Anterior cingulate cortex (tissue), 58 donors: ENCODE measurements at places on chromosomes 2 and 18.

GRCh38 chr18:50312296-50313030, 25.0 kb upstream of the CXXC1 start:
- DNase-seq: no peak

GRCh38 chr2:9115229-9115628, 91.4 kb upstream of the ASAP2 start:
- DNase-seq: no peak

DNA sequence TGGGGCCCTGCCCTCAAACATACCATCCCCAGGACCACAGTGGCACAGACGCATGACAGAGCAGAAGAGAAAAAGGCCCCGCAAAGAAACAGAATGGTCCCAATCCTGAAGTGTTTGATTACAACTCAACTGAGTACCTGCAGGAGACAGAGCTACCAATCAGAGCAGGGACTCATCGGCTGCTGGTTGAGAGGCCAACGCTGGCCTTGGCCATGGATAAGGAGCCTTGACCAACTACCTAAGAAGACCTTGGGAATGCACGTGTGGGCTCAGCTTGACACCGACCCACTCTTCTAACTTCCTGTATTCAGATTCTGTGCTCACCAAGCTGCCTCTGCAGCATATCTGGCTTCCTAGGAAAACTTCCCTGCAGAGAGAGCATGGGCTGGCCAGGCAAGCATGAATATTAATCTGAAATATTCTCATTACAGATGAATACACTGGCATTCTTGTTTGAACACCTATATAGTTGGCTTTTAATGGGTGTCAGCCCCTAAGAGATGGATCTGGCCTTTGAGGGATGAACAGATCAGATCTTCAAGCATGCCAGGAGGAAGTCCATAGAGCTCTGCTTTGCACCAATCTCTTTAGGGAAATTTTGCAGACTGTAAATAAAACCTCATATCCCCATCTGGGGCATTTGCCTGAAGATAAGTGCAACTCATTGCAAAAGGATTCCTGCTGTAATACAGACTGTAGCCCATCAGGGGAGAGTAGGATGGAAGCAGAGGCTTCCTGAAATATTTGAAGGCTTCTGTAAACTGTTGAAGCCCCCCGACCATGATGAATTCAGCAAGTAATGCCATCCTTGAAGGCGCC, 135.4 kb downstream of the BCL2 start:
- DNase-seq: no peak

DNA sequence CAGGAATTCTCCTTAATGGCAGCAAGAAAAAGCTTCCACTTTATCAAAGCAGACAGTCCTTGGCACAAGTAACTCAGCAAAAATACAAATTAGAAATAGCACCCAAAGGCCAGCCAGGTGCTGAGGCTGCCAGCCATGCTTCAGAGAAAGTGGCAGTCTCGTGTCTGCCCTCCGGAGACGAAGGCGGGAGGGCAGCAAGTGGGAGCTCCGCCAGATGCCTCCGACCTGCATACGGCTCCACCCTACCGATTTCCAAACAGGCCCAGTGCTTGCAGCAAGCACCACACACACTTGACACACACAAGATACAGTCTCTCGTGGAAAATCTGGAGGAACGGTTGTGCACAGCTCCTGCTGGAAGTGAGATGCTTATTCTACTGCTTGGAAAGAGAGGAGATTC, 134.9 kb upstream of the REV1 start:
- no peak for DNase-seq

- DNase-seq: no peak
These were observed 67.4 kb downstream of the BOLA3 start for GRCh38 chr2:74080346-74080745.

DNA sequence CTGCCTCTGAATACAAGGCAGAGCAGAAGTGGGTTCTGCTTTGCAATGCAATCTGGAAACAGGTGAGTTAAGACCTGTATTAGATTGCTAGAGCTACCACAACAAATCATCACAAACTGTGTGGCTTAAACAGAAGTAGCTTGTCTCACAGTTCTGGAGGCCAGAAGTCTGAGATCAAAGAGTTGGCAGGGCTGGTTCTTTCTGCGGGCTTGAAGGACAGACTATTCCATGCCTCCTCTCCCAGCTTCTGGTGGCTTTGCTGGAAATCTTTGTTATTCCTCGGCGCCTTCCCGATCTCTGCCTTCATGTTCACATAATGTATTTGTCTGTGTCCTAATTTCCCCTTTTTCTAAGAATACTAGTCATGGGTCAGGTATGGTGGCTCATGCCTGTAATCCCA, 58.4 kb downstream of the SAP130 start:
- DNase-seq: no peak

DNA sequence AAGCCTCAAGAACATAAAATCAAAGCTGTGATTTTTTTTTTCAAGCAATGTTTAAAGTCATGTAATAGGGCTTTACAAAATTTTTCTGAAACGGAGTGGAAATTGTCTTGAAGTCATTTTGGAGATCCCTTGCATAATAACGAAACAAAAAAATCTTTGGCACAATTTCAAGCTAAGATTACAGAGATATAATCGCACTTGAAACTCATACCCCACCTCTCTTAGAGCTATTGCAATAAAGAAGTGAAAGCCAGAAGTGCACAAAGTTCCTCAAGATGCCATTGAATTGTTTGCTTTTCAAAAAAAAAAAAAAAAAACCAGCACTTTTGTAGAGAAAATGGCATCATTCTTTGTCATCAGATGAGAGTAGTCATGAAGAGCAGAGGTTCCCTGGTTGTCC, 152.3 kb downstream of the PAX3 start:
- no peak for DNase-seq

DNA sequence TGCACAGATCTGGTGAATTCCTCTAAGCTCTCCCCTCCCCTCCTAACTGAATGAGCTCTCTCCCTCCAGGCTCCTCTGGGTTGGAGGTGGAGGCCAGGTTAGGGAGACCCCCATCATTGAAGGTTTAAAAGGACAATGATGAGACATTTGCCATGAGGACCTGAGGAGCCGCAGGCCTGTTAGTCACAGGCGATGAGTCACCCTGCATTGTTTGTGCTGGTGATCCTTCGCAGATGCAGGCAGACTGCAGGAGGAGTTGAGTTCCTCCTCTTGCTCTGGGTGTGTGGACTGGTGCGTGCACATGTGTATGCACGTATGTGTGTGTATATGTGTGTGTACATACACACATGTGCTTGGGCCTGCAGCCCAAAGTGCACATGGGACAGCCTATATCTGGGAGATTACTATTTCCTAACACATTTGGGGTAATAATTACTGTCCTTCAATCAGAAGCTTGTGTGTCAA, 42.0 kb downstream of the MCFD2 start:
- no peak for DNase-seq

- DNase-seq: no peak
These were observed 204.0 kb upstream of the ID2 start for GRCh38 chr2:8477552-8478470.

DNA sequence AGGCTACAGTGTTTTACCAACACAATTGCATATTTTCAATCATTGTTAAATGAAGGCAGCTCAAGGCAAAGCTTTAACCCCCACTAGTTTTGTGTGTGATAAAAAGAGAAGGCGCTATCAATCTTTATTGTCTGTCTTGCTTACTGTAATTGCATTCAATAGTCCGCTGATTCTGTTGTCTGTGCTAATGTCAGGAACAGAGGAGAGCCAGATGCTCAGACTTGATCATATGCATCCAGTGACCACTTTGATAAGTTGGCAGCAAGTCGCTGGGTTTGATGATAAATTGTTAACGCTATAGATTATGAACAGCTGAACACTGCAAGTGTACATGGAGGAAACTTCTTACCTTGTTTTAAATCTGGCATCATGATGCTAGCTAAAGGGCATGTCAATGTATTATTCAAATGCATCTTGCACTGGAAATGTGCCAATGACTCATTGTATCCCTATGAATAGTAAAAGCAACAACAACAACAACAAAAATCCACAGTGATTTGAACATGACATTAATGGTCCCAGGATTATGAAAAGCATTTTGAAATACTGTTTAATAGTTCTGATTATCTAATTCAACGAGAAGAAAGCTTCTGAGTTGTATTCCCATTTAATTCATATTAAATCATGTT, 423.5 kb upstream of the FANCL start:
- no peak for DNase-seq

- DNase-seq: no peak
These were observed 90.2 kb downstream of the SH3BP4 start for GRCh38 chr2:235041918-235042575.

DNA sequence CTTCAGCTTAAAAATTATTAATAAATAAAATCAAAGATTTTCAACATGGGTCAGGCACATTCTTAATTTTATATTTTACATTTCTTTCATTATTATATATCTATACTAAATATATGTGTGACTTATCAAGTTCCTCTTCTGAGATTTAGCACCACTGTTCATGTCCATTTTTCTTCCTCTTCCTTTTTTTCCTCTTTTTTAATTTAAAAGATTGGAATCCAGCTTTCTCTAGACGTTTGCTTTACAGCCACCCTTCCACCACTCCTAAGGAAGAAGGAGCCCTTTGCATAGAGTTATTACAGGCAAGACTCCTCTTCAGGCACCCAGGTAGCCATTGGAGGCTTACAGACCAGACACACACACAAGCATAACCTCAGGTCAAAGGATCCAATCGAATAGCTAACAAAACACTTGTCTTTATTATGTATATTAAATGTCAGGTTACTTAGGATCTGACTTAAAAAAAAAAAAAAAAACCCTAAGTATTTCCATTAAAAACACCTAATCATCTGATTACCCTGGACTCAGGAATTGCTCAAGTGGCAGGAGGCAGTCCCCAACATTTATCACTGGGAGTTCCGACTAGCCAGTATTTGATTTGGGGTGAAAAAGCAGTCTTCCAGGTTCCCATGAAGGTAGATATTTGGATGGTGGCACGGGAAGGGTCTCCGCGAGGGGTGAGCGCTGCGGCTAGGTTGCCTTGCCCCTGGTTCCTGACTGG, 2.4 kb upstream of the ZEB2 start:
- no peak for DNase-seq

DNA sequence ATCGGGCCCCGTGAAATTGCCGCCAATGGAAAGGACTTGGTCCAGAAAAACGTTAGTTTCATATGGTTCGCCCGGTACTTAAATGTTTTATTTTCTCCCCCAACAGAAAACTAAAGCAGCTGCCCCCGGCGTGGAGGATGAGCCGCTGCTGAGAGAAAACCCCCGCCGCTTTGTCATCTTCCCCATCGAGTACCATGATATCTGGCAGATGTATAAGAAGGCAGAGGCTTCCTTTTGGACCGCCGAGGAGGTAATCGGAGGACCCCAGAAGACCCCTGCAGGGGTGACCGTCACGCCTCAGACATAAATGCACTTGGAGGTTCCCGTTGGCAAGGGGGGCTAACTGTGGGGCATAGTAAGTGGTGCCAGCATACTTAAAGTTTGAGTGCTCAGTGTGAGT, 742 bp downstream of the RRM2 start:
- no peak for DNase-seq

DNA sequence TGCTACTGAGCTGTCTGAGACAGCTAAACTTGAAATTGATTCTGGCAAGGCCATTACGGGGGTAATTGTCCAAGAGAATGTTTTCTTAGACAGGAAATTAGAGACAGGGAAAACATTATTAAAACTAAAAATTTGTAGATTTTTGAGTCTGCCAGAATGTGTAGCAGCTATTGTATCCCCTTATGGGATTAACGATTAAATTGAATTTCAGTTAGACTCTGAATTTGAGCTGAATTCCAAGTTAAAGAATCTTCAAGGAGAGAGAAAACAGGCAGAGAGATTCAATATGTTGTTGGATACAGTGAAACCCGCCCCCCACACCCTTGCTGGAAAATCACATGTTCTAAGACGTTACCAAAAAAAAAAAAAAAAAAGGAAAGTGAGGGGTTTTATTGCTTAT, 32.7 kb upstream of the CCDC68 start:
- DNase-seq: no peak

DNA sequence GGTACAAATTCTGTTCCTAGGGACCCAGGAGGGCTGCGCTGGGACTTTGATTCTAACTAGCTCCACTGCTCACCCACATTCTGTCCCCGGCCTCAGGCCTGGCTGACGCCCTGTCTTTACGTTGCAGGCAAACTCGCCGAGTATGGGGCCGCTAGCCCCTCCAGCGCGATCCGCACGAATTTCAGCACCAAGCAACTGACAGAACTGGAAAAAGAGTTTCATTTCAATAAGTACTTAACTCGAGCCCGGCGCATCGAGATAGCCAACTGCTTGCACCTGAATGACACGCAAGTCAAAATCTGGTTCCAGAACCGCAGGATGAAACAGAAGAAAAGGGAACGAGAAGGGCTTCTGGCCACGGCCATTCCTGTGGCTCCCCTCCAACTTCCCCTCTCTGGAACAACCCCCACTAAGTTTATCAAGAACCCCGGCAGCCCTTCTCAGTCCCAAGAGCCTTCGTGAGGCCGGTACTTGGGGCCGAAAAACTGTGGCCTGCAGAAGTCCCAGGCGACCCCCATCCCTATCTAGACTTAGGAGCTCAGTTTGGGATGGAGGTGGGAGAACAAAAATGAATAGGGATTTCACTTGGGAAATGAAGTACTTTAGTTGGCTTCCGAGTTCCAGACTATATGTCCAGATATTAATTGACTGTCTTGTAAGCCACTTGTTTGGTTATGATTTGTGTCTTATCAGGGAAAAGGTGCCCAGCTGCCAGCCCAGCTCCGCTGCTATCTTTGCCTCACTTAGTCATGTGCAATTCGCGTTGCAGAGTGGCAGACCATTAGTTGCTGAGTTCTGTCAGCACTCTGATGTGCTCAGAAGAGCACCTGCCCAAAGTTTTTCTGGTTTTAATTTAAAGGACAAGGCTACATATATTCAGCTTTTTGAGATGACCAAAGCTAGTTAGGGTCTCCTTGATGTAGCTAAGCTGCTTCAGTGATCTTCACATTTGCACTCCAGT, 1.5 kb downstream of the HOXD1 start:
- DNase-seq: no peak

GRCh38 chr2:113812204-113812603, 55.8 kb upstream of the SLC35F5 start:
- DNase-seq: no peak

DNA sequence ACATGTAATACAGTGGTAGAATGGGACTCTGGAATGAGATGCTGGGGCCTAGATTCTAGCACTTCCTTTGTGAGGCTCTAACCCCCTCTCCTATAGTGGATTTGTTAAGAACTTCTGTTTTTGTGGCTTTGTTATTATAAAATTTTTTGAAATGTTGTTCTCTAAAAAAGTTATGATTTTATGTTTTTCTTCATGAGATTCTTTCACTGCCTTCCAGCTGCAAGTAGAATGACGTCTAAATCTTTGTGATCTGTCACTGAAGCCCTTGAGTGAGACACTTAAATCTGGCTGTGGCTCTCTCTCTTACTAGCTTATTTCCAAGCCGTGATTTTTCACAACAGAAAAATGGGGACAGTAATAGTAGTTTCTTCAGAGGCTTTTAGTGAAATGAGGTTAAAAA, 1.6 kb downstream of the CASP8 start:
- no peak for DNase-seq

- no peak for DNase-seq
These were observed 375.0 kb downstream of the CTNNA2 start for GRCh38 chr2:79887747-79888374.

GRCh38 chr2:174335988-174336500, 1.3 kb downstream of the SP9 start:
- DNase-seq: no peak

- no peak for DNase-seq
These were observed 58.1 kb downstream of the PXDN start for GRCh38 chr2:1685957-1686783.

- no peak for DNase-seq
These were observed 255.3 kb upstream of the ID2 start for GRCh38 chr2:8426550-8426949.

- no peak for DNase-seq
These were observed 33.5 kb upstream of the CD226 start for GRCh38 chr18:69980982-69981804.

- no peak for DNase-seq
These were observed 1.7 kb upstream of the POLR2D start for GRCh38 chr2:127859712-127860085.
